Activated CD4-positive, alpha-beta memory T cell treated with anti-CD3 and anti-CD28 coated beads, Interleukin-2, amount 10 ng/mL, durations not matched to agents 7 days and 5 days (primary cell): ENCODE measurements at places on chromosomes 2 and 18.

GRCh38 chr2:182404092-182404491 is 22.7 kb downstream of the PDE1A start:
- H3K27ac ChIP-seq = no peak overlapping the region
- no peaks in the 10 kb centered on the region for H3K4me1 ChIP-seq
- no peak overlapping the region for H3K4me3 ChIP-seq
- no peak for DNase-seq
- no peaks in the 10 kb centered on the region for H3K27me3 ChIP-seq

- H3K4me3 ChIP-seq = no peak overlapping the region
- H3K27me3 ChIP-seq = no peaks in the 10 kb centered on the region
- H3K27ac ChIP-seq = no peak overlapping the region
- H3K4me1 ChIP-seq = no peaks in the 10 kb centered on the region
- H3K36me3 ChIP-seq = no peaks in the 10 kb centered on the region
- no peak for DNase-seq
These were observed 43.8 kb downstream of the XIRP2 start for GRCh38 chr2:166932032-166932431.

GRCh38 chr2:28622101-28622499 is 126.2 kb downstream of the PLB1 start:
- H3K36me3 ChIP-seq = peaks cover 9% of the 10 kb centered on the region
- peak overlapping the region; percentile 96 for H3K27ac ChIP-seq
- H3K4me3 ChIP-seq = peak overlapping the region; percentile 53
- no peak for DNase-seq
- H3K27me3 ChIP-seq = no peaks in the 10 kb centered on the region

GRCh38 chr18:3069671-3070433 is 56.9 kb upstream of the LPIN2 start:
- H3K4me1 ChIP-seq = peaks cover 26% of the 10 kb centered on the region
- H3K27me3 ChIP-seq = no peaks in the 10 kb centered on the region
- H3K36me3 ChIP-seq = no peaks in the 10 kb centered on the region
- H3K27ac ChIP-seq = no peak overlapping the region
- H3K4me3 ChIP-seq = no peak overlapping the region

DNA sequence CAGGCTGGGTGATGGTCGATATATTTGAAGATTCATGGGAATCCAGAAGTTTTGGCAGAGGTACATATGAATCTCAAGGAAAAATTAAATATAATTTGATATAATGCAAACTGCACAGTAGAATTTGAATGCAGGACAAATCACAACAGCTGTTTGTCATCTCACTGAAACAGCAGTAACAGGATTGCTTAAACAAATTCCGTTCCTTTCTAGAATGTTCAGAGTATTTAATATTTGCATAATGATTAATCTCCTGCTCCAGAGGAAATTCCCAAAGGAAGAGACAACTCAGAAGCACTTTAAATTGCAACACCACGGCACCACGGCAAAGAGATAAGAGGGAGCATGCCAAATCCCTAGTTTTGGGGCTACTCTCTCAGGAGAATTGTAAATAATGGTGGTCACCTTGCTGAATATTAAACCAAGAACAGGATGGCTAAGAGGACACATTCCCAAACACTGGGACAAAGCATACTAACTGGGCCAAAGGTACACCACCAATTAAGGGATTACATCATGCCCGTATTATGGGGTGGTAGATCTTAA is 67.8 kb upstream of the MAP4K3 start:
- H3K4me1 ChIP-seq = no peaks in the 10 kb centered on the region
- H3K27me3 ChIP-seq = peaks cover 17% of the 10 kb centered on the region
- no peak for DNase-seq
- H3K4me3 ChIP-seq = no peak overlapping the region

GRCh38 chr2:241950413-241951315 is 81.1 kb downstream of the RTP5 start:
- H3K27ac ChIP-seq = no peak overlapping the region
- no peaks in the 10 kb centered on the region for H3K36me3 ChIP-seq
- H3K4me1 ChIP-seq = no peaks in the 10 kb centered on the region
- H3K27me3 ChIP-seq = no peaks in the 10 kb centered on the region

DNA sequence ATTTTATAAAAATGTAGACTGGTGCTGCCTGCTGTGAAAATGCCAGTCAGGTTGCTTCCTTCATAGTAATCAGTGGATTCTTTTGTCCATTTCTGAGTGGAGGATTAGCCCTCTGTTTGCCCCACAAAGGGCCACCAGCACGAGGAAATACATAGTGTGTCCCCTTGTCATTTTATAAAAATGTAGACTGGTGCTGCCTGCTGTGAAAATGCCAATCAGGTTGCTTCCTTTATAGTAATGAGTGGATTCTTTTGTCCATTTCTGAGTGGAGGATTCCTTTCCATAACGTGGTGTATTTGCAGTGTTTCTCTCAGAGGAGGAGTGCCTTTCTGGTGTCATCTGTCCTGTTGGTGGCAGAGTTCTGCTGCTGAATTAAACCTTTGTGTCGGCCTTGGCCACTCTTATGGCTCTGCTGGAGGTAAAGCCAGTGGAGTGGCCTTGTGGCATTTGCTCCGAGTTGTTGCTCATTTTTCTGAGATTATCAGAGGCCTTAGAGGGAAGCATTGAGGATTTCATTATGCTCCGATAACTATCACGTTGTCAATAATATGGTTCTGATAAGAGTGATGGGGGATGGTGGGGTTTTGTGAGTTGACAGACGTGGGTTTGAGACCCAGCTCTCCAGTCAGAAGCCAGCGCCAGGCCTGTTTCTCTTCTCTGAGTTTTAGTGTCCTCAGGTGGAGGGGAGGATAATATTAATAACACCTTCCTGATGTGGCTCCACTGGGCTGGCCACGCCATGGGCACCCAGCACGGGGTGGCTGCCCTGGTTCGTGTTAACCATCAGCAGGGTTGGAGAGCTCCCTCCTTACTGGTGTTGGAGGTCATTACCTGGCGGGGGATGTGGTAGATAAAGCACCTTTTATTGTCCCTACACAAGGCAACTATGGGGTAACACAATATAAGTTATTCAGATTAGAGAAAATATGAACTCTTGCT is 96.6 kb downstream of the NEDD4L start:
- no peaks in the 10 kb centered on the region for H3K36me3 ChIP-seq
- peaks cover 5% of the 10 kb centered on the region for H3K4me1 ChIP-seq
- H3K27me3 ChIP-seq = peaks cover 11% of the 10 kb centered on the region
- no peak overlapping the region for H3K27ac ChIP-seq
- no peak overlapping the region for H3K4me3 ChIP-seq

- no peak overlapping the region for H3K27ac ChIP-seq
- no peak overlapping the region for H3K4me3 ChIP-seq
- no peaks in the 10 kb centered on the region for H3K4me1 ChIP-seq
These were observed 228.0 kb upstream of the SPHKAP start for GRCh38 chr2:228409493-228409892.

DNA sequence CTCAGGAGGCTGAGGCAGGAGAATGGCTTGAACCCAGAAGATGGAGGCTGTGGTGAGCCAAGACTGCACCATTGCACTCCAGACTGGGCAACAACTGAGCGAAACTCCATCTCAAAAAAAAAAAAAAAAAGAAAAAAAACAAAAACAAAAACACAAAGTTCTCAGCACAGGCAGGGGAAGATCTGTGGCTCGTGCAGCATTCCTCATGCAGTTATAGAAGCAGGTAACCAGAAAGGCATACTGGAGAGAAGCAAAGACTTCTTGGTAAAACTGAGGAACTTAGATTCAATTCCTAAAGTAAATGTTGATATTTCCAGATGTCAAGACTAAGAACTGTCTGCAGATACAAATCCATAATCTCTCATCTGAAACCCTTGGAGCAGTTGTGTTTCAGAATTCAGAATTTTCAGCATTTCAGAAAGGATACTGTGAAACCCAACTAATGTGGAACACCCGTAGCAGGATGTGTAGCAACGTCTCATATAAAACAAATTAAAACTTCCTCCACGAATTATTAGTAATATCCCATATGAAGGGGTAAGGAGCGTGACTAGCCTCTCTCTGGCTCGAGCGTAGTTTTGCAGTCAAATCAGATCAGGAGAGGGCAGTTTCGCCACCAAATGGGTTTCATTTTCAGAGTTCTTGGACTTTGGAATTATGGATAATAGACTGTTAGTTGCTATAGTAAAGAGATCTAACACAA is 13.2 kb upstream of the SLC25A52 start:
- peaks cover 2% of the 10 kb centered on the region for H3K27me3 ChIP-seq
- DNase-seq = no peak
- no peaks in the 10 kb centered on the region for H3K36me3 ChIP-seq
- no peaks in the 10 kb centered on the region for H3K4me1 ChIP-seq
- no peak overlapping the region for H3K4me3 ChIP-seq

DNA sequence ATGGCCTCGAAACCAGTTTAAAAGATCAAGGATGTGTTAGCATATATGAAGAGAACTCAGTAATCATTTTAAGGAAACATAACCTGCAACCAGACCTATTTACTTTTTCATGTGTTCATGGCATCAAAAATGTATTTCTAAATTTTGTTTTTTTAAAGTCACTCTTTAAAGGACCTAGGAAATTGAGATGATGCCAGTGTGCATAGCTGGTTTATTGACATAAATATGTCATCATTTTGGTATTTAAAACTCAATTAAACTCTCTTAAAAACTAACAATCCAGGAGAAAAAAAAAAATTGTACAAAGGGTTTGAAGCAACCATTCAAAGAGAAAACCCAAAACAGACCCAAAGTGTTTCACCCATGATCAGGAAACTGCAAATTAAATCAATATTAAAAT is 198.9 kb upstream of the RND3 start:
- H3K4me1 ChIP-seq = no peaks in the 10 kb centered on the region
- H3K27ac ChIP-seq = no peak overlapping the region
- no peak overlapping the region for H3K4me3 ChIP-seq
- H3K36me3 ChIP-seq = no peaks in the 10 kb centered on the region
- H3K27me3 ChIP-seq = no peaks in the 10 kb centered on the region
